Muscle of leg (tissue), 16 donors: ENCODE measurements at places on chromosomes 2 and 18.
A peak's percentile ranks its signal among the peaks of the same experiment; 100 is the strongest.

GRCh38 chr2:237391140-237391539 lies 22.8 kb downstream of the COL6A3 start:
- no peak for DNase-seq

- no peak for DNase-seq
Measured at GRCh38 chr2:46915281-46915810, at the start of gene MCFD2. MCFD2 (minus strand) TSS chr2:46915806; CDS start chr2:46909171, 6,635 bp downstream.

DNA sequence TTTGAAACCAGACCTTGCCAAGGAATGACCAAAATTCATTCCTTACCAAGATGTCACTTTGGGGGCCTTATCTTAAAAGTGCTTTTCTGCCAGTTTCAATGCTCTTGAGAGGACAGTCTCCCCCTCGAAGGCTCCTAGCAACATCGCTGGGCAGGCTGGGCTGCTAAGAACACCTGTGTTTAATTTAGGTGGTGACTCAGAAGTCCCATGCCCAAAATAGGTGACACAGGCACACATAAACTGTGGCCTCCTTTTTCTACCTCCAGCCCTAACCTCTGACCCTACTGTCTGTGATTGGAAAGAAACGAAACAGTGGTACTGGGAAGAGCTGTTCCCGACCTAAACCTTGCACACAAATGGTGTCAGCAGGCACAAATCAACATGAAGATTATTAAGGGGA lies 28.7 kb upstream of the ROCK2 start:
- DNase-seq, result no peak

GRCh38 chr18:9771261-9771976 lies 63.3 kb downstream of the RAB31 start:
- DNase-seq, result peak; percentile 75

GRCh38 chr2:46236006-46236875 lies 61.0 kb upstream of the EPAS1 start:
- no peak for DNase-seq

- DNase-seq, result no peak
Measured at GRCh38 chr2:205751569-205752031, 69.3 kb downstream of the NRP2 start.
